ENCODE measurements at places on chromosomes 4 and X. TPM values are rescaled to one million over a fixed set of nuclear protein-coding genes. Genes with fewer than 3 reads are reported as not detected.

Gene WNK3
- total RNA-seq = 18.5 TPM

Gene GIMD1
- not detected for total RNA-seq

Gene IGFBP7
- 63.0 TPM for total RNA-seq

Gene NLGN4X
- 51.5 TPM for total RNA-seq

Gene PCSK1N
- total RNA-seq = 109 TPM

Gene LNX1
- total RNA-seq = 5.3 TPM

Gene CPE
- 149 TPM for total RNA-seq

Gene EXOC1L
- total RNA-seq = not detected
